ENCODE measurements at places on chromosomes 2 and 18.

DNA sequence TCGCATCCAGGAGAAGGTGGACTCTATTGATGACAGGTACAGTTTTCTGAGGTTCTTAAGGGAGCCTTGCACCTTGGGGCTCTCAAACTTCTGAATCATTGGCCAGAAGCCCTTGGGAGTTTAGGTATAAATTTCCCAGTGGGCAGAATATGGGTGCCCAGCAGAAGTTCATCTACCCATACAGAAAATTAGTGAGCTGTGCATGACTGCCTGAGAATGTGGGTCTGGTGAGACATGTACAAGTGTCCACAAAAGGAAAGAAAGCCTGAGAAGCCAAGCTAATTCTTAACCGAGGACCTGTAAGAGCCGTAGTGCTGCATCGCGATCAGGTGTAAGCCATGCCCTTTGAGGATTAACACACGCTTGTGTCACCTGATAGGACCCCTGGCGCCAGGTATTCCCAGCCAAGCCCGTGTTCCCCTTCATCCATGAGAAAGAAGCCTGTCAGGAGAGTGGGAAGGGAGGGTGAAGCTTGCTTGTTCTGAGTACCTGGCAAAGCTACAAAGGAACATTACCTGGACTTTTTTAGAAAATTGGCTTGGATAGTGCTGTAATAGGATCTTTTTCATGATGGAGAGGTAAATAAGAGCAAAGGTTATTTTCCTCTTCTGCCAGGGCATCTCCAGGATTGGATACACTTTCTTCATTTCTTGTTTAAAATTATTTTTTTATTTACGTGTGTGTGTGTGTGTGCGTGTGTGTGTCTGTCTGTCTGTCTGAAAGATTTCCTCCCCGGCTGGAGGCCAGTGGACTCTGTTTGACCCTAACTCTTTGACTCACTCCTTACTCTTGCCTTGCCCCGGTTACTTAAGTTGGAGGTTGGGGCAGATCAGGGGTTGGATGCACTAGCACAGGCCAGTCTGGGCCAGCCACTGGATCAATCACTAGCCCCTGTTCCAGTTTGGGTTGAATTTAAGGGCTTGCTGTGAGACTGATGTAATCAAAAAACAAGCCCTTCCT, 90.4 kb upstream of the EML6 start:
- DNase-seq = no peak

GRCh38 chr2:47632754-47633153, 150.2 kb upstream of the MSH6 start:
- DNase-seq = no peak

GRCh38 chr2:71716697-71717624, 263.6 kb downstream of the DYSF start:
- no peak for DNase-seq

DNA sequence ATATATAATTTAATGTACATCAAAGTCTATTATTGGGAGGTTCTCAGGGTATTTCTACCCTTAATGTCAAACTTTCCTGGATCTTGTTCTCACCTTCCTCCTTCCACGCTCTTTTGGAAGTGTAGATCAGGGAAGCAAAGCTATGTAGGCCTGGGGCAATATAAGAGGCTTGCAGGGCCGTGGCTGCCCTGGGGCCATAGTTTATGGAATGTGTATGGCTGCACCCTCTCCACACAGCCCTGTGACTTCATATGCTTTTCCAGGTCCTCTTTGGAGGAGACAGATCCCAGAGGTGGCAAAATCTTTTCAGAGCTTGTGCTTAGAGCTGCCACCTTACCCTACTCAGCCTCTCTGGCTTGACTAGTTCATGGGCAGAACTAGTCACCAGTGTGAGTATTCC, 82.9 kb downstream of the PLB1 start:
- DNase-seq = no peak

- DNase-seq = no peak
Observed at GRCh38 chr18:31206787-31207381, 44.2 kb upstream of the DSC1 start.

GRCh38 chr2:11679486-11680181, 9.6 kb upstream of the NTSR2 start:
- no peak for DNase-seq

DNA sequence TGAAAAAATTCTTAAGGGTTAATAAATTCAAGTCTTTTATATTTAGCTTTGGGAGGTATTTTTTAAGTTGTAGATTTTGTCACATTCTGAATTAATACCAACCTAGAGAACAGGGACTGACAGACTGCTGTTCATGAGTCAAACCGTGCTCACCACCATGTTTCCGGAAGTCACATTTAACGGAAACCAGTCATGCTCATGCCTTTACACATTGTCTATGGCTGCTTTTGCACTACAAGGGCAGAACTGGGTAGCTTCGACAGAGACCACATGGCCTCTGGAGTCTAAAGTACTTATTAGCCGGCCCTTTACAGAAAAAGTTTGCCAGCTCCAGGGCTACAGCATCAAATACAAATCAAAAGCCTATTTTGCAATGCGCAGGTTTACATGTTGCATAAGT, 33.3 kb downstream of the LONRF2 start:
- DNase-seq = no peak

DNA sequence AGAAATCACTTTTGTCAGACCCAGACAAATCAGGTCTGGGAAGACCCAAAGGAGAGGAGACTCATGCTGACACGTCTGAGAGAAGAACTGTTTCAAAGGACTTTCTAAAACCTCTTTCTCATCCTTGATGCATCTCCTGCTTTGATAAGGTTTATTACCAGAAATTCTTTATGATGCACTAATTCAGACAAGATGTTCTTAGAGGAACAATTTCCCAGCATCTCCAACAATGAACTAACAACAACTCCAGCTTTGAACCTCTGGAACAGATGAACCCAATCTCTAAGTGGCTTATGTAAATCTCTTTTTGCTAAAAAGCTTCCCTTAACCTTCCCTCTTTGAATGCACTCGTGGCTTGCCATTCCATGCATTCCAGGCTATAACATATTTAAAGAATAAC, 15.9 kb upstream of the SERPINB11 start:
- DNase-seq = no peak

- no peak for DNase-seq
Observed at GRCh38 chr18:78586586-78586985, 393.0 kb upstream of the SALL3 start.

- DNase-seq = no peak
Observed at GRCh38 chr2:226327830-226328229, 471.8 kb downstream of the IRS1 start.

DNA sequence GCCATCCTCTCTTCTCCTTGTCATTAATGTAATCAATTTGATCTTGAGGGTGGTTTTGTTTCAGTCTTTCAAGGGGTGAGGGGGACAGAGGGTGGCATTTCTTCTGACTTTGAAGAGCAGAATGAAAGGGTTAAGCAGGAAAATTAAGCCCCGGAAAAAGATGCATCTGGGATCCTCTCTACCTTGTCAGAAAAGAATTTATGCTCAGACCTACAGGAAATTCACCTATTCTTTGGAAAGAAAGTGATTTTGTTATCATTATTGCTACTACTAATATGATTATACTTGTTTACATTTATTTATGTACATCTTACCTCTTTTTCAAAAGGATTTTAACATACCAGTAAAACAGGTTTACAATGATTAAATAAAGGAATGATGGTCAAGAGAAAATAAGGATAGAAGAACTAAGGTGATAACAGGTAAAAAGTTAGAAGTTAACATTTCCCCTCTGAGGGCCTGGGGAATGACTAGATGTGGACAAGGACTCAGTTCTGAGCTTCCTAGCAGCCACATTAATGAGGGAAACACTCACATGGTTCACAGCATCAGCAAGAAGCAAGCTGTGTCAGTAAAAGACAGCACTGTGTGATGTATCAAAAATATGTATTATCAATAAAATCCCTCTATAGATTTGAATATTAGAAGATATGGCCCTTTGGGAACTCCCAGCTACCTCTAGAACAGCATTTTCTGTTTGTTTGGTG, 151.4 kb downstream of the MYCN start:
- DNase-seq = no peak

GRCh38 chr2:120436885-120437603, 91.1 kb downstream of the INHBB start:
- no peak for DNase-seq

- DNase-seq = peak; percentile 95
Observed at GRCh38 chr2:240566203-240567136, 1.8 kb upstream of the RNPEPL1 start.

- no peak for DNase-seq
Observed at GRCh38 chr2:140586379-140586778, 1544.4 kb downstream of the LRP1B start.

GRCh38 chr2:103327966-103328365, 566.1 kb downstream of the TMEM182 start:
- DNase-seq = no peak

- no peak for DNase-seq
Observed at GRCh38 chr2:11872247-11872947, 126.0 kb downstream of the LPIN1 start.

DNA sequence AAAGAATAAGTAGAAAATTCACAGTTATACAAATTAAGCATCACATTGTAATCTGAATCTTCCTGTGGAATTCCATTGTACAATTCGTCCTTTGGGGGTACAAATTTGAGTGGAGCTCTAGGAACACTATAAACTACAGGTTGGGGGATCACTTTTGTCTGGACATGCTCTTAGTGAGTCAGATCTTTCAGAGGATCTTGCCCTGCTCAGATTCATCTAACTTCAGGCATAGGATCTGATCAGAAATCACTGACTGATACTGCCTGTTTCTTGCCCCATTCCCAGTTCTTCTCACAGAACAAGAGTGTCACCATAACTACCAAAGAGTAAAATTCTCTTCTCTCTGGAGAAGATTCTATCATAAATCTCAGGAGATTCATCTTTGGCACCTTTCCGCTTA, 10.7 kb upstream of the VSNL1 start:
- no peak for DNase-seq

GRCh38 chr18:73758446-73758845, 389.2 kb downstream of the FBXO15 start:
- no peak for DNase-seq

DNA sequence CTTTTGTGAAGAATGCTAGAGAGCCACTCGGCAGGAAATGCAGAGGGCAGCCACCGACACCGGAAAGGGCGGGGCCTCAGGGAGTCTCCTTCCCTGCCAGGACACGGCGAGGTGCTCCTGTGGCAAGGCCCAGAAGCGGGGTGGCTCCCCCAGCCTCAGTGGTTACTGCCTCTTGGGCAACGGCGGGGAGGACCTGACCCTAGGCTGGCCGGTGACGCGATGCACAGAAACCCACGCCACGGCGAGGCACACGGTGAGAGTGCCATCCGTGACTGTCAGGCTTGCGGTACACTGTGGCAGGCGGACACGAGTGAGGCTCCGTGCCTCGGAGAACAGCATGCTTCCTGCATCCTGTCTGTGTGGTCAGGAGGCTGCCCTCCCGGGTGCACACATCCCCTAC, 47.8 kb downstream of the ZAP70 start:
- peak; percentile 38 for DNase-seq

DNA sequence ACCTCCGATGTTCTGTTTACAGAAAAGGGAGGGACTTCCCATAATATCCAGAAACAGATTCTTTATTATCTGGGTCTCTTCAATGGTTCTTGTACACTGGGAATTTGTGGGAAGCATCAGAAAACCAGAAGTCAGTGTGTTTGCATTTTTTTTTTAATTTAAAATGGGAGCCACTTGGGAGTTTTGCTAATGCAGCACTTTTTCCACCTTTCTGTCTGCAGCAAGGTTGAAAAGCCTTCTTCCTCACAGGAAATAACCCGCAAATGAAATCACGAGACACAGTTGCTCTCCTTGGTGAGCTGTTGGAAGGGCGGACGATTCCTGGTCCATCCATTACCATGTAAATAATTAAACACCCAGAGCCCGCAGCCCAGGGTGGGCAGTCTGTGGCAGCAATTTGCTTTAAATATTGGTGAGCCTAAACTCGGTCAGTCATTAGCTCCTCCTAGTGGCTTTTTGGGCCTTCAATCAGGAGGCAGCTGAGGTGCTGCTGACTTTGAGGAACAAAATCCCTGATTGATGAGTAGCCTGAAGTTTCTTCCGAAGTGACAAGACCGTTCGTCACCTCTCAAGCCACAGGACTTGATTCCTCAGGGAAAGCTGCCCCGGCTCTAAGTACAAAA, 471.5 kb downstream of the EPHA4 start:
- DNase-seq = no peak

DNA sequence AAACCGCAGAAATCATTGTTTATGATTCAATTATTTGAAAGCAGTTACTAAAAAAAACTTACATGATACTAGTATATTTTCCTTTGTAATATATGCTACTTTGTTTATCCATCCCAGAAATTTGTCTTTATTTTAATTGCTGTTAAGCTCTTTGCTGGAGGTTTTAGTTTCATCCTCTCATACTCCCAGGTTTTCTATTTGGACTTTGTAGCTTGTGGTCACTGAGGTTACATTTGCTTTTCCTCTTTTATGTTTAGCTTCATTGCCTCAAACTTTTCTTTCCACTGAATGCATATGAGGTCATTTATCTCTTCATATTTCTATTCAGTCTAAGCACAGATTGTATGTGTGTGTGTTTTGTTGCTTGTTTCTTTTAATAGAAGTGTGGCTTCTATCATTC, 89.9 kb downstream of the ERBB4 start:
- DNase-seq = no peak

All from activated CD4-positive, alpha-beta T cell treated with anti-CD3 and anti-CD28 coated beads for 4 hours (primary cell).